Endothelial cell of umbilical vein (primary cell): ENCODE measurements at places on chromosomes 2 and 18. TPM values are rescaled to one million over a fixed set of nuclear protein-coding genes. Genes with fewer than 3 reads are reported as not detected.

GRCh38 chr2:96870626-96871255 lies 861 bp upstream of the SEMA4C start:
- no peak overlapping the region for H3K4me3 ChIP-seq
- peak; percentile 30 for DNase-seq
- no peak overlapping the region for H3K27ac ChIP-seq
- H3K27me3 ChIP-seq = peaks cover 16% of the 10 kb centered on the region
- peaks cover 29% of the 10 kb centered on the region for H3K4me1 ChIP-seq
- no peaks in the 10 kb centered on the region for H3K36me3 ChIP-seq

- no peak overlapping the region for H3K4me3 ChIP-seq
- no peaks in the 10 kb centered on the region for H3K4me1 ChIP-seq
- H3K27ac ChIP-seq = no peak overlapping the region
- peaks cover 2% of the 10 kb centered on the region for H3K27me3 ChIP-seq
- no peaks in the 10 kb centered on the region for H3K36me3 ChIP-seq
Observed at GRCh38 chr2:177666408-177666807, 273.8 kb downstream of the AGPS start.

DNA sequence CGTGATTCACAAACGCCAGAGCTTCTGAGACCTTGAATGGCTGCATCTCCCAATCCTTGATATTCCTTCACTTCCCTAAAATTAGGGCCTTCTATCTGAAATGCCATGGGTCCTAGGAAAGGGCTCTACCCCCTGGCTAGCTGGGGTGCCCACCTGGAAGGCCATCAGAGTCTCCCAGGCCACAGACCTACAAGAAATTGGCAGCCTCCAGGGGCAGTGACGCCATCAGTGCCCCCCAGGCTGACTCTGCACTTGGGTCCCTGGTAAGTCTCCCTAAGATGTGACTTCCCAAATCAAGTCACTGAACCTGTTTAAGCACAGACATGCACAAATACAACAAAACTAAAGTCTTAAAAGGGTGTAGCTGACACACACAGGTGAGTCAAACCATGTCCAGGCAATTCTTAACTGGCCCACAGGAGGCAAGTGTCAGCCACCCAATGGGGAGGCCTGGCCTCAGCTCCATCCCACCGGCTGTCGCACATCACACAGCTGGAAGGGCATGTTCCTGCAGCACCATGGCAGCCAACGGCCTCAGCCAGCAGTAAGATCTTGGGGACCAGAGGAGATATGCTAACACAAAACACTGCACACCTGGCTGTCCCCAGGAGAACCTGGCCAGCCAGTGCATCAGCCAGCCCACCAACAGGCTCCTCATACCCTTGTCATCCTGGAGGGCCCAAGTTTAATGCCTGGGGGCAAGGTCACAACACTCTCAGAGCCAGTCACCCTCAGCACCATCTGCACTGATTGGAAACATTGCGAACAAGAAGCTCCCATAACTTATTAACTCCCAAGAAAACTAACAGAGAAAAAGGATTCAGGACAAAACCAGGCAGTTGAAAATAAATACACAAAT lies 5.2 kb downstream of the PARD6G start:
- no peak overlapping the region for H3K27ac ChIP-seq
- DNase-seq = no peak

DNA sequence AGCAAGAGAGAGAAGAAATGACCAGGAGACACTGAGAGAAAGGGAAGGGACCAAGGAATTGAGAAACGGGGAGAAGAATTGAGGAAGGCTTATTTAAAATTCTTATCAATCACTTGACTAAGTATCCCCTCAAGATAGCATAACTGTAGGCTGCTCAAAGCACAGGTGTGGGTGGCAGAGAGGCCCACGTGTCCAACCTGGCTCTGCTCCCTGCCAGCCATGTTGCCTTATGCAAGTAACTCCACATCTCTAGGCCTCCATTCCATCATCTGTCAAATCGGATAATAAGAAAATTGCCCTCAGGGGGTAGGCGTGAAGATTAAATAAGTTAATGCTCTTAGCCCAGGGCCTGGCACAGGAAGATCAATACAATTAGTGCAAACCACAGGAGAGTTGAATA lies 7.4 kb upstream of the NPAS2 start:
- no peaks in the 10 kb centered on the region for H3K36me3 ChIP-seq
- H3K4me1 ChIP-seq = peaks cover 21% of the 10 kb centered on the region
- DNase-seq = no peak
- no peaks in the 10 kb centered on the region for H3K27me3 ChIP-seq
- no peak overlapping the region for H3K4me3 ChIP-seq
- no peak overlapping the region for H3K27ac ChIP-seq

DNA sequence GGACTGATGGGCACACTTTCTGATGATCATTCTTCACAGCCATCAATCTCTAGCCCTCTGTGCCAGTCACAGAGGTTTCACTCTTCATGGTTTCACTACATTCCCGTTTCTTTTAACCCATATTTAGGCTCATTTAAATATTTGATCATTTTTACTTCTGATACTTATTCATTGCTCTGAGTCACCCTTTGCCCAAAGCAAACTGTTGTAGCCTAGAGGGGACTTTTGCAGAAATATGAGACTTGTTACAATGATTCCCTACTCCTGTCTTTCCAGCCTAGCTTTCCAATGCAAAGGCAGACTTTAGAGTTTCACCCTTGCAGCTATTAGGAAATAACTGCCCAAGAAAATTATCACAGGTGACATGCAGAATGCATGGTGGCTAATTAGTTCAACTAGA lies 444.2 kb downstream of the PTPRM start:
- H3K36me3 ChIP-seq = no peaks in the 10 kb centered on the region
- H3K4me1 ChIP-seq = no peaks in the 10 kb centered on the region
- no peak overlapping the region for H3K27ac ChIP-seq
- H3K4me3 ChIP-seq = no peak overlapping the region
- DNase-seq = no peak
- no peaks in the 10 kb centered on the region for H3K27me3 ChIP-seq

GRCh38 chr2:59993726-59994125 lies 559.7 kb downstream of the BCL11A start:
- no peaks in the 10 kb centered on the region for H3K36me3 ChIP-seq
- H3K27me3 ChIP-seq = no peaks in the 10 kb centered on the region
- H3K27ac ChIP-seq = no peak overlapping the region
- DNase-seq = no peak
- no peaks in the 10 kb centered on the region for H3K4me1 ChIP-seq
- no peak overlapping the region for H3K4me3 ChIP-seq

DNA sequence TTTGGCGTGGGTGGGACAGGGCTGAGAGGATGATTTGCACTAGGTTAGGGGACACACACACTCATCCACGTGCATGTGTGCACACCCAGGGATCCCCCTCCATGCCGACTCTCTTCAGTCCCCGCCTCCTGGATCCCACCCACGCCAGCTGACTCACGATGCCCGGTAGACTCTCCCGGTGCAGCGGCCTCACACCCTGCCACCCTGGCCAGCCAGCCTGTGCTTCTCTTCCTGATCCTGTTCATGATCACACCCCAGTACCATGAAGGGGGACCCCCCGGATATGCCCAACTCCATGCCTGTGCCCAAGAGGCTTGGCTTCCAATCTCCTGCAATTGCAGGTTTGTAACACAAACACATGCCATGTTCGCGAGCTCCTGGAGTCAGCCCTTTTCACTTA lies 157.8 kb upstream of the HDAC4 start:
- H3K36me3 ChIP-seq = no peaks in the 10 kb centered on the region
- H3K4me3 ChIP-seq = no peak overlapping the region
- H3K27ac ChIP-seq = no peak overlapping the region
- H3K4me1 ChIP-seq = no peaks in the 10 kb centered on the region

DNA sequence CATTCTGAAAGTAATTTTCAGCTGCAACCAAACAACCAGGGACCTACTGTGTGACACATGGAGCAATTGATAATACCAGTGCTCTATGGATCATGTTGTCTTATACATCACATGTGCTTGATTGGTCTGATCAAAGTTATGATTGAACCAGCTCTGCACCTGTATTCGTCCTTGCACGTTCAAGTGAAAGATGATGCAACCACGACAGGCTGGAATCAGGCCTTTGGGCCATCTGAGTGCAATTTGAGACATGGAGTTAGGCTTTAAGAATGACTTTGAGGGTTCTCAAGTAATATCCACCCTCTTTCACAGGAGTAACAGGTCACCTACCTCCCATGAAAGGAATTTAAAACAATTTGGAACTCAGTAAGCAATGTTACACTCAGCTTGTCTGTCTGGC lies 165.2 kb downstream of the SLC8A1 start:
- H3K27ac ChIP-seq = no peak overlapping the region
- no peak for DNase-seq
- no peaks in the 10 kb centered on the region for H3K4me1 ChIP-seq
- H3K4me3 ChIP-seq = no peak overlapping the region
- H3K36me3 ChIP-seq = no peaks in the 10 kb centered on the region
- no peaks in the 10 kb centered on the region for H3K27me3 ChIP-seq

DNA sequence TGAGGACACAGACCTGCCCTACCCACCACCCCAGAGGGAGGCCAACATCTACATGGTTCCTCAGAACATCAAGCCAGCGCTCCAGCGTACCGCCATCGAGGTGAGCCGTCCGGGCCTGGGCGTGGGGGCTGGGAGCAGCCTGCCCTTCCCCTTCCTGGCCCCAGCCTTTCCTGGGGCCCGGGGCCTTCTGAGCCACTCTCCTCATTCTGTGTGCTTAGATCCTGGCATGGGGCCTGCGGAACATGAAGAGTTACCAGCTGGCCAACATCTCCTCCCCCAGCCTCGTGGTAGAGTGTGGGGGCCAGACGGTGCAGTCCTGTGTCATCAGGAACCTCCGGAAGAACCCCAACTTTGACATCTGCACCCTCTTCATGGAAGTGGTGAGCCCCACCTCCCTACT lies 157.9 kb downstream of the DYSF start:
- peaks cover 20% of the 10 kb centered on the region for H3K36me3 ChIP-seq
- peaks cover 25% of the 10 kb centered on the region for H3K4me1 ChIP-seq
- no peak overlapping the region for H3K27ac ChIP-seq

DNA sequence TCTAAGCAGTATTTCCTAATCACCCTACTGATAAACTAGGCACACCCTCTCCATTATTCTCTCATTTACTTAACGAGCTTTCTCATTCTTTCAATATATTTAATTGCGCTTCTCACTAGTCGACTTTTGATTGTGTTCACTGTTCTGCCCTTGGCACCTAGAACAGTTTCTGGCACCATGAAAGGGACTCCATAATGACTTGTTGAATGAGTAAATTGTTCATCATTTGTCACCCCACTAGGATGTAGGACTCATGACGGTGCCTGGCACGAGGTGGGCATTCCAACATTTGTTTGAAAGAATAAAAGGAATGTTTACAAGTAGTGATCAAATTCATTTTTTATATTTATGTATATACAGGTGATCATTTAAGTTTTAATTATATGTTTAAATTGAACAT lies 123.7 kb downstream of the DIS3L2 start:
- no peak for DNase-seq
- no peak overlapping the region for H3K4me3 ChIP-seq
- H3K27ac ChIP-seq = no peak overlapping the region

GRCh38 chr2:174108579-174108978 lies 139.8 kb downstream of the OLA1 start:
- H3K27me3 ChIP-seq = no peaks in the 10 kb centered on the region
- DNase-seq = no peak
- H3K27ac ChIP-seq = no peak overlapping the region
- no peak overlapping the region for H3K4me3 ChIP-seq
- H3K36me3 ChIP-seq = no peaks in the 10 kb centered on the region
- H3K4me1 ChIP-seq = no peaks in the 10 kb centered on the region

- H3K36me3 ChIP-seq = no peaks in the 10 kb centered on the region
- no peak for DNase-seq
- no peaks in the 10 kb centered on the region for H3K27me3 ChIP-seq
- no peak overlapping the region for H3K4me3 ChIP-seq
- no peak overlapping the region for H3K27ac ChIP-seq
Observed at GRCh38 chr2:19893520-19894133, 8.2 kb downstream of the TTC32 start.

DNA sequence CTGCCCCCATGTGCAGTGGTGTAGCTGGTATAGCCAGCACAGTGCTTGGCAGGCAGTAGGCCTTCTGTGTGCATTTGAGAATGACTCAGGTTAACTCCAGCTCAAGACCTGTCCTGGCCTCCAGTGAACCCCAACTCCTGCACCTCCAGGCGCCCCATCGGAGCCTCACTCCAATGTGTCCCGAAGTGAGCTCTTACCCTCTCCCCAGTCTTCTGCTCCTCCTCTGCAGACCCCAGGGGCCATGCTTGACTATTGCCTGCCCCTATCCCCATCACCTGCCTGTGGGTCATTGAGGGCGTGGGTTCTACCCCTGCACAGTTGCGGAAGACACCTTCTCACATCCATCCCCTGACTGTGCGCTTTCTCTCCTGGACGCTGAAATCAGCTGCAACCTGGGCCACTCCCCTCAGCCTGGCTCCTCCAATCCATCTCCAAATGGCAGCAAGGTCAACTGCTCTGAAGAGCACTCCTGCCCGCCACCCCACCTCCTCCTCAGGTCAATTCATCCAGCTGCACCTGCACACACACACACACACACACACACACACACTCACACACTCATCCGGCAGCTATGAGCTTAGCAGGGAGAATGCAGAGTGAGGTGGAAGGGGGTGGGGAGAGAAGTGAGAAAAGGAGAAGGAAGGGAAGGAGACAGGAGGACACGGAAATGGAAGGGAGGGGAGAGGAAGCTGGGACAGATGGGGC lies 130.3 kb upstream of the GLI2 start:
- H3K27ac ChIP-seq = no peak overlapping the region
- H3K36me3 ChIP-seq = no peaks in the 10 kb centered on the region
- H3K27me3 ChIP-seq = no peaks in the 10 kb centered on the region
- no peak for DNase-seq
- H3K4me3 ChIP-seq = no peak overlapping the region

DNA sequence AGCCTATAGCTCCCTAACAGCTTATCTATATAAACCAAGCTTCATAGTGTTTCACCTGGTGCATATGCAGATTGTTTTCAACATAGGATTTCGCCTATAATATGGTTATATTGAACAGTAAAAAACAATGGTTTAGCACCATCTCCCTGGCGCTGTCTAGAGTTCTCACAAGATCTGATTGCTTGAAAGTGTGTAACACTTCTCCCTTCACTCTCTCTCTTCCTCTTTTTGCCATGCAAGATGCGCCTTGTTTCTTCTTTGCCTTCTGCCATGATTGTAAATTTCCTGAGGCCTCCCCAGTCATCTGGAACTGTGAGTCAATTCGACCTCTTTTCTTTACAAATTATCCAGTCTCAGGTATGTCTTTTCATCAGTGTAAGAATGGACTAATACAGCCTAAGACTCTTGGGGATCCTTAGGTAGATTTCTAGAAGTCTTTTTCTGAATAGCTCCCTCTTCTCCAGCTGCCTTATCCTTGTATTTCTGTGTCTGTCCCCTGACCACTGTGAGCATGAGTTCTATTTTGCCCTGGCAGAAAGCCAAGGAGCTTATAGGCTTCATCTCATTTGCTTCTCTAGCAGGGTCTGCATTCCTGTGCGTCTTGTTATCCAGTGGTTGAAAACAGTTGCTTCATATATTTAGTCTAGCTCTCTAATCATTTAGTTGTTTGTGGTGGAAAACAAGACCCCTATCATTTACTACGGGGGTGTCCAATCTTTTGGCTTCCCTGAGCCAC lies 401.6 kb downstream of the GPD2 start:
- no peaks in the 10 kb centered on the region for H3K27me3 ChIP-seq
- no peak for DNase-seq
- H3K4me3 ChIP-seq = no peak overlapping the region
- H3K27ac ChIP-seq = no peak overlapping the region
- no peaks in the 10 kb centered on the region for H3K36me3 ChIP-seq

MOGAT1 gene
- total RNA-seq = not detected in 2 replicates

GKN2 gene
- total RNA-seq = not detected in 2 replicates

CHRND gene
- not detected in 2 replicates for total RNA-seq

MCEE gene
- total RNA-seq = 6.8 and 9.9 TPM in 2 replicates

ZNF892 gene
- total RNA-seq = 3.7 and 3.8 TPM in 2 replicates

CASP8 gene
- 5.8 and 8.8 TPM in 2 replicates for total RNA-seq

THSD7B gene
- total RNA-seq = 0.04 TPM in 1 of 2 replicates, not detected in the other

C2orf81 gene
- 0.51 and 0.71 TPM in 2 replicates for total RNA-seq

OSR1 gene
- not detected in 2 replicates for total RNA-seq
